Muscle of leg (tissue), 16 donors: ENCODE measurements at places on chromosomes 12 and 14. TPM values are rescaled to one million over a fixed set of nuclear protein-coding genes. Genes with fewer than 3 reads are reported as not detected.

DNA sequence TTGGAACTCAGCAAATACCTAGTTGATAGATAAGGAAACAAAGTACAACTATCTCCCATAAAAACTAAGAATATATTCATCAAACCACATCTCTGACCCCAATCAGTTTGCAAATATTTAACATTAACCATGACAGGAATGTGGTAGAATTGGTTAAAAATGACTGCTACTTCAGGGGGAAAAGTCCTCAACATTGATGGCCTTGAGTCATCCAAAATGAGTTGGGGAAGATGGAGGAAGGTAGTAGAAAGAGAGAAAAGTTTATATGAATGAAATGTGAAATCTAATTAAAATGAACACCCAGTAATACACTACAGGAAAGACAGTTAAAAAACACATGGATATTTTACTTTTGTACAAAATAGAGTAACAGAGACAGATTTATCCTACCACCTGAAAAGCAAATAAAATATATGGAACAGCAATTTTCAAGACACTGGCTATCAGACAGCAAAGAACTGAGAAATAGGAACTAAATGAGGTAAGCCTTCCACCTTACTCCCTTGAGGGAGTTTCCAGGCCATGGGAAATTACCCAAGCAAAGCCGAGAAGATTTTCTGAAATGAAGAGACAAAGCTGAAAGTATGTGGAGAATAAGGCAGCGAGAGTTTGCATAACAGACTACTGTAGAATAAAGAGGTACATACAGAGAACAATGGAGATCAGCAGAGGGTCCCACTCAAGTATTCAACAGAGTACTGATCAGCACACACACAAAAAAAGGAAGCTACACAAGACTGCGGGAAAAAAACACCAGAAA, 49.6 kb downstream of the TC2N start:
- no peak overlapping the region for H3K27ac ChIP-seq
- H3K4me1 ChIP-seq = no peaks in the 10 kb centered on the region
- DNase-seq = no peak
- H3K27me3 ChIP-seq = no peaks in the 10 kb centered on the region

- H3K27me3 ChIP-seq = no peaks in the 10 kb centered on the region
- H3K4me3 ChIP-seq = no peak overlapping the region
- peaks cover 5% of the 10 kb centered on the region for H3K4me1 ChIP-seq
- H3K27ac ChIP-seq = no peak overlapping the region
Measured at GRCh38 chr14:38405851-38406635, 150.2 kb upstream of the CLEC14A start.

GRCh38 chr12:42124764-42125387, 19.8 kb downstream of the GXYLT1 start:
- no peak for DNase-seq
- no peak overlapping the region for H3K27ac ChIP-seq
- H3K4me3 ChIP-seq = no peak overlapping the region
- H3K27me3 ChIP-seq = no peaks in the 10 kb centered on the region

DNA sequence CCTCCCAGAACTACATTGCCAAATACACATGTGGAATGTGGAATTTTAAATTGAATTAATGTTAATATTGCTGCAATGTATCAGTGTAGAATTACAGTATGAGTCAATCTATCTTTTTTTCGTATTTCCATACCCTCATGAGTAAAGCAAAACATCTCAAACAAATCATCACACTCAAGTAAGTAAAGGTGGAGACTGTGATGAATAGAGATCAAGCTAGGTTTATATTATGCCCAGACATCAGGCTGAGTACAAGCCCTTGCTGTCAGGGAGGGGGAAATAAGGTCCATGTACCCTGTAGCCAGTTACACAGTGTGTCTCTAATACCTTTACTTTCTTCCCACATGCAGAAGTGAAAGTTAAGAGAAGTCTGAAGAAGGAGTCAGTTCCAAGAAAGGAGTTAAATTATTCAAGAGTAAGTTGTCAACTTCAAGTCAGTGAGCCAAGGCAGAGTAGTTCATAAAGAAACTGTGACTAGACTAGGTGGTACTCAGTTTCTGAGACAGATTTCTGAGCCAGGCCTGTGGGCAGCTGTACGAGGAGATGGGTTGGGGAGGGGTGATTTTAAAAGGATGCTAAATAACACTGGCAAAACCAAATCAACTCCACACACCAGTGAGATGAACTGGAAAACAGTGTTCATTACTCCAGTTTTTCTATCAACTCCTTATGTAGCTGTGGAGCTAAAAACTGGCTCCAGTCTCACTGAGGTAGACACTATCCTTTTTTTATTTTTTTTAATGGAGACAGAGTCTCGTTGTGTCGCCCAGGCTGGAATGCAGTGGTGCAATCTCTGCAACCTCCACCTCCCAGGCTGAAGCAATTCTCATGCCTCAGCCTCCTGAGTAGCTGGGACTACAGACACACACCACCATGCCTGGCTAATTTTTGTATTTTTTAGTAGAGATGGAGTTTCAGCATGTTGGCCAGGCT, 23.8 kb upstream of the STK38L start:
- H3K27ac ChIP-seq = no peak overlapping the region
- no peaks in the 10 kb centered on the region for H3K36me3 ChIP-seq
- no peak for DNase-seq
- H3K4me3 ChIP-seq = no peak overlapping the region

The ALX1 gene
- 0.62 TPM for total RNA-seq

DNA sequence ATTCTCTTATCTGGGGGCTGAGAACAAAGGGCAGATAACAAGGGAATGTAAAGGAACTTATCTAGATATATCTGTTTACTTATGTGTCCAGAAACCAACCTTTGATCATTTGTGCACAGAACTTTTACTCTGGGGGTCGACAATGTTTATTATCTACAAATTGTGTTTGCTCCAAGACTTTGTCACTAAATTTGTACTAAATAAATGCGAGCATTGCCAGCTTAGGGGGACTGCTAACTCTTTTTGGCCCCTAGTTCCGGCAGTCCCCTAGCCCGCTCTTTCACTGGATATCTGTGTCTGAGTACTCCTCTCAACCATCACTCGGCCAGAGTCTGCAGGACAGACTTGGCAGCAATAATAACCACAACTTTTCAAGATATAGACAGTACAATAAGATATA, 88.2 kb downstream of the FSCB start:
- DNase-seq = no peak
- H3K27me3 ChIP-seq = no peaks in the 10 kb centered on the region
- no peak overlapping the region for H3K4me3 ChIP-seq
- no peak overlapping the region for H3K27ac ChIP-seq
- H3K36me3 ChIP-seq = no peaks in the 10 kb centered on the region
